NCI-H1436 treated with DMSO at 0.1 percent for 48 hours (cell line): ENCODE measurements at places on chromosomes 6 and 20.

DNA sequence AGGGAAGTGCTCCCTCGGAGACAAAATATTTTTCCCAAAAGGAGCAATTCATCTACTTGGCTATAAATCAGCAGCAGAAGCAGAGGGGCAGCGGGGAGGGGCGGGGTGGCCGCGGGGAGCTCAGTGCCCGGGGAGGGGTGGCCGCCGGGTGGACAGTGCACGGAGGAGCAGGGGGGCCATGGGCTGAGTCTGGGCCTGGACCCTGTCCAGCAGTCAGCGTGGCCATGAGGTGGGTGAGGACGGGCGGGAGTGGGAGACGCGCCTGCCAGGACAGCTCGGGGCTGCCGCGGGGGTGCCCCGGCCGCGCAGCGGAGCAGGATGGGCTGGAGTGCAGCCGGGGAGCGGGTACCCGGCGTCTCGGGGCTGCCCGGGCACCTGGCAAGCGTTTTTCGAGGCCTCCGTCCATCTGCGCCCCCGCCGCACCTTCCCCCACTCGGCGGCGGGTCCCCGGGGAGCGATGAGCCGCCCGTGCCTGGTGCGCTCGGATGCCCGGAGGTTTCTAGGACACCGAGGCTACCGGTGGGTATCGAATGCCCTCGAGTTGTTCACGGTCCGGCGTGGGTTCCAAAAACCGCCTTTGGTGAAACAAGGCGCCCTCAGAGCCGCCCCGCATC lies 229.5 kb downstream of the THBS2 start:
- DNase-seq = no peak

GRCh38 chr6:129659167-129659566 lies 50.8 kb downstream of the ARHGAP18 start:
- DNase-seq = no peak

DNA sequence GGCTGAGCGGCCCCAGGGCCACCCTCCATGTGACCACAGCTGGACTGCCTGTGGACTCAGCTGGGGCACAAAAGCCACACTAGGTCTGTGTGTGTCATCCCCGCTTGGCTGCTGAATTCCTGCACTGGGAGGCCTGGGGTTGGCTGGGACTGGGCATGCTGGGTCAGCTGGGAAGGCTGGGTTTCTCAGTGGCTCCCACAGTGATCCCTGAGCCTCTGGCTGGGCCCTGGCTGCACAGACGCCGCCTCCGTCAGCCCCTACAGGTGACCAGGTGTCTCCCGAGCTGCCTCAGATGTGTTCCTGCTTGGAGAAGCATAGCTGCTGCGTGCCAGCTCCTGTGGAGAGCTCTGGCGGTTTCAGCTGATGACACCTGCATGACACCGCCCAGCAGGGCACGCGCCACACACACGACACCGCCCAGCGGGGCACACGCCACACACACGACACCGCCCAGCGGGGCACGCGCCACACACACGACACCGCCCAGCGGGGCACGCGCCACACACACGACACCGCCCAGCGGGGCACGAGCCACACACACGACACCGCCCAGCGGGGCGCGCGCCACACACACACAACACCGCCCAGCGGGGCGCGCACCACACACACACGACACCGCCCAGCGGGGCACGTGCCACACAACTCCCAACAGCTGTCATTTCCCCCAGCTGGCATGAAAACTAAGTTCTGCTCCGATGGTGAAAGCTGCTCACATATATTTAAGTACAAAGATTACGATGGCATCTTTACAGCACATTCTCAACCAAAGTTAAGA lies 88.8 kb downstream of the TAF4 start:
- DNase-seq = no peak

DNA sequence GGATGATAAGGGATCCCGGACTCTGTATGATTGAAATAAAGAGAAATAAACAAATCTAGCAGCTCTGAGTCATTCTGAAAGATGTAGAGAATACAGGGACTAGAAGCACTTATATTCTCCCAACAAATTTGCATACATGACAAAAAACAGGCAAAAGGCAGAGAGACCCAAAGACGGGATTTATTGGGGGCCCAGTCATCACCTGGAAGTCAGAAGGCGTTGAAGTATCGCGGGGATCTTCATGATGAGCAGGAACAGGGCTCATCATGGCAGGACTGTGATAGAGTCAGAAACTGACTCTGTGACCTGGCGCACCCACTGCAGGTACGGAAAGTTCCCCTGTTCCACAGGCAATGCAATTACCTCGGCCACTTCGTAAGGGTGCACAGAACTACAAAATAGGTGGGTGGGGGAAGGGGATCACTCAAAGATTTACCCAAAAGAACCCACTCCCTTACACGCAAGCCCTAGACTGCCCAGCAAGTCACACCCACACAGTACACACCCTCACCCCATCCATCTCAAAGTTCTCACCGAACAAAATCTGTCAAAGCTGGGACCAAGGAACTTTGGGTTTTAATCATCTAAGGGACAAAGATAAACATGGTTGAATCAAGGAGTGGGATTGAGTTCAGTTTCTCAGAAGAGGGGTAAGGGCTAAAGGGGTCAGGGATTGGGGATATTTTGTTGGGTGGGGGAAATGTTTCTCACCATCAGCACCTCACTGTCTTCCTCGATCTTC lies 1.4 kb downstream of the CUTA start:
- DNase-seq = no peak

GRCh38 chr6:53615633-53616449 lies 49.7 kb downstream of the KLHL31 start:
- no peak for DNase-seq

- DNase-seq = no peak
Observed at GRCh38 chr6:133630651-133631050, 258.3 kb upstream of the TCF21 start.
